PC-3 (cell line): ENCODE measurements at places on chromosomes 1 and 21. TPM values are rescaled to one million over a fixed set of nuclear protein-coding genes. Genes with fewer than 3 reads are reported as not detected.

DNA sequence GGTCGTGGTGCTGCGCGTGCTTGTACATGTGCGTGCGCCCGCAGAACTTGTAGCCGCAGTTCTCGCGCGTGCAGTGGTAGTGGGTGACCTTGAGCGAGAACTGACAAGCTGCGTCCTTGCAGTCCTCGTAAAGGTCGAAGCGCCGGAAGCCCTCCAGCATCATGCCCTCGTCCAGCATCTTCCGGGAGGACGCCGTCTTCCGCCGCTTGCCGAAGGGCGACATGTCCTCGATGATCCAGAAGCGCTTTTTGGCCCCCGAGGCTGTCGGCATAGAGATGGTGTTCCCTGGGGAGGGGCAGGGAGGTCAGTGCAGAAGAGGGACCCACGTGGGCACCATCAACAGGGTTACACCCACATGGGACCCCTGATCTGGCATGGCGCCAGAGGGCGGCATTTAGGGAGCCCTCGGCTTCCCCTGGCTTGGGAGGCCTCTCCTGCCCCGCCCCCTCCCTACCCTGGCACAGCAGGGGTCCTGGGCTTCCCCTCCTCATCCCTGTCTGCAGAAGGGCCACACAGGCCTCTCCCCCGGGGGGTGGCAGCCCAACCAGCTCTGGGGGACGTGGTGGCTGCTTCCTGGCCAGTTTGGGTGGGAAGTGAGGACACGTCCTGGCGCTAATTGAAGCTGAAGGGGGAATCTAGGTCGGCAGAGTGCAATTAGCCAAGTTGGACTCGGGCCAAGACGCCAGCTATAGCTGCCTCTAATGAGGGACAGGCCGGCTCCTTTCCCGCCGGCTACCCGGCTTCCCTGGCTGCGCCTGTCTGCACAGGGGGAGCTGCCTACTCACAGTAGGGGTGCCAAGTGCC lies 156.5 kb downstream of the CASZ1 start:
- H3K27me3 ChIP-seq: no peaks in the 10 kb centered on the region
- H3K4me3 ChIP-seq: no peak overlapping the region
- H3K4me1 ChIP-seq: peaks cover 15% of the 10 kb centered on the region
- DNase-seq: no peak
- H3K36me3 ChIP-seq: no peaks in the 10 kb centered on the region

- H3K27ac ChIP-seq: no peak overlapping the region
- no peaks in the 10 kb centered on the region for H3K36me3 ChIP-seq
- DNase-seq: no peak
- no peak overlapping the region for H3K4me3 ChIP-seq
- H3K27me3 ChIP-seq: peaks cover 86% of the 10 kb centered on the region
Observed at GRCh38 chr1:4121293-4121684, 221.2 kb upstream of the C1orf174 start.

DNA sequence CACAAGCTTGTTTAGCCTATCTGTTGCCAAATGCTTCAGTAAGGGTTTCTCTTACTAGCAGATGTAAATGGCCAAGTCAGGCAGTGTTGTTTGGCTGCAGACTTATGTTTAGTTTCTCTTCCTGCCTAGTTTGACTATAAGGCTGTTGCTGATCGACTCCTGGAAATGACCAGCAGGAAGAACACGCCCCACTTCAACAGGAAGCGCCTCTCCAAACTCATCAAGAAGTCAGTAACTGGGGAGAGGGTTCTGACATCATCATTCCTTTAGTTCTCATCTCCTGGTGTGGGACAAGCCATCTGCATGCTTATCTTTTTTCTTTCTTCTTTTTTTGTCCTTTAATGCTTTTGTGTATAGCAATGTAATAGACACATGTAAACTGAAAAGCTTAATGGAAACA lies 25.1 kb downstream of the RRP1B start:
- no peak for DNase-seq
- no peak overlapping the region for H3K4me3 ChIP-seq
- no peaks in the 10 kb centered on the region for H3K27me3 ChIP-seq
- H3K27ac ChIP-seq: no peak overlapping the region

GRCh38 chr1:204588826-204589225 lies 72.6 kb downstream of the MDM4 start:
- peaks cover 41% of the 10 kb centered on the region for H3K4me1 ChIP-seq
- H3K36me3 ChIP-seq: no peaks in the 10 kb centered on the region
- no peaks in the 10 kb centered on the region for H3K27me3 ChIP-seq

DNA sequence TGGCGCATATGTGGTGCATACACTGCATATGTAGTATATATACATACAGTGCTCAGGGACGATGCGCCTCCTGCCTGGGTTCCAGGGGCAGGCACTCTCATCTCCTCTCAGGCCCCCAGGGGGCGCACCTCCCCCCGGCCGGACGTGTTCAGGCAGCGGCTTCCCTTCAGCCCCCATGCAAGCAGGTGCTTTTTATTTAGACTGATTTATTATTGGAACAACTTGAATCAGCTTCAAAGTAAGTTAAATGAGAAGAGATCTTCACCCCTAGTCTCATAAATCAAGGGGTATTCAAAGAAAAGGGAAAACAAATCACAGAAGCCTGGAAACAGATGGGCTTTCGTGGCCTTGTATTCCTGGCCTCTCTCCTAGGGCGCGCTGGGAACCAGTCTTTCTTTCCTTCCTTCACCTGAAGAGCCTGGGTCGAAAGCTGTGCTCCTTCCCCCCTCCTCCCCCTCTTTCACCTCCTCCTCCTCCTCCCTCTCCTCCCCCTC lies 64.6 kb downstream of the UBIAD1 start:
- H3K36me3 ChIP-seq: no peaks in the 10 kb centered on the region; the same call in 1 of the 2 replicates
- no peak overlapping the region for H3K4me3 ChIP-seq
- no peaks in the 10 kb centered on the region for H3K4me1 ChIP-seq
- peaks cover 5% of the 10 kb centered on the region; the same call in 1 of the 2 replicates for H3K27me3 ChIP-seq

DNA sequence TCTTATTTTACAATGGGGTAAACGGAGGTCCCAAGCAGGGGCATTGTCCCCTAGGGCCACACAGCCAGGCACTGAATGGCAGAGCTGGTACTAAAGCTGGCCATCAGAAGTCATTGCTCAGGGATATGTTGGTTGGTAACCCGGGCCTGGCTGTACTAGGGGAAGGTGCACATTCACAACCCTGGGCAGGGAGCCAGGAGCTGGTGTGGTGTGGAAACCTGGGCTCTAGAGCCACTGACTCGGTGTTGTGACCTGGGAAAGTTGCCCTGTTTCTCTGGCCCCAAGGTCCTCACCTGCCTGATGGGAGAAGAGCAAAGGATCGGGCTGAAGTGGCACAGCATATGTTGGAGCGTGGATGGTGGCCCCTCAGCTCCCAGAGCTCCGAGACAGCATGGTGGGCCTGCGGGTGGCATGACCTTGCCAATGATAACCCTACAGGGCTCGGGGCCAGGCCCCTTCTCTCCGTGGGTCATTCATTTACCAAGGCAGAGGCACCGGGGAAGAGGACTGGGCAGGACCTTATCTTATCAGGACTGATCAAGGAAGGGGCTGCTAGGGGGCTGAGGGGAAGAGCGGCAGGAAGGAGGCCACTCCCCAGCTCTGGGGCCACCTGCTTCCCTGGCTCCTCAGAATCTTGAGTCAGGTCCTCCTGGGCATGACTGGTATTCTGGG lies 274.1 kb downstream of the TRABD2B start:
- no peak overlapping the region for H3K27ac ChIP-seq
- no peaks in the 10 kb centered on the region for H3K36me3 ChIP-seq
- no peaks in the 10 kb centered on the region for H3K4me1 ChIP-seq
- DNase-seq: no peak

- H3K36me3 ChIP-seq: no peaks in the 10 kb centered on the region
- peaks cover 16% of the 10 kb centered on the region for H3K27me3 ChIP-seq
- DNase-seq: no peak
- H3K27ac ChIP-seq: no peak overlapping the region
- H3K4me1 ChIP-seq: no peaks in the 10 kb centered on the region
Observed at GRCh38 chr1:166031932-166032571, 134.7 kb downstream of the FAM78B start.

- H3K36me3 ChIP-seq: no peaks in the 10 kb centered on the region
- H3K4me3 ChIP-seq: no peak overlapping the region
- DNase-seq: peak; percentile 57
- no peak overlapping the region for H3K27ac ChIP-seq
- no peaks in the 10 kb centered on the region for H3K27me3 ChIP-seq
- H3K4me1 ChIP-seq: peaks cover 24% of the 10 kb centered on the region
Observed at GRCh38 chr1:209746451-209747165, 9.2 kb upstream of the TRAF3IP3 start.

- no peaks in the 10 kb centered on the region for H3K4me1 ChIP-seq
- H3K27me3 ChIP-seq: no peaks in the 10 kb centered on the region
- H3K4me3 ChIP-seq: no peak overlapping the region
- no peak for DNase-seq
- no peak overlapping the region for H3K27ac ChIP-seq
- H3K36me3 ChIP-seq: no peaks in the 10 kb centered on the region
Observed at GRCh38 chr1:57532299-57532698, 108.4 kb upstream of the DAB1 start.

DNA sequence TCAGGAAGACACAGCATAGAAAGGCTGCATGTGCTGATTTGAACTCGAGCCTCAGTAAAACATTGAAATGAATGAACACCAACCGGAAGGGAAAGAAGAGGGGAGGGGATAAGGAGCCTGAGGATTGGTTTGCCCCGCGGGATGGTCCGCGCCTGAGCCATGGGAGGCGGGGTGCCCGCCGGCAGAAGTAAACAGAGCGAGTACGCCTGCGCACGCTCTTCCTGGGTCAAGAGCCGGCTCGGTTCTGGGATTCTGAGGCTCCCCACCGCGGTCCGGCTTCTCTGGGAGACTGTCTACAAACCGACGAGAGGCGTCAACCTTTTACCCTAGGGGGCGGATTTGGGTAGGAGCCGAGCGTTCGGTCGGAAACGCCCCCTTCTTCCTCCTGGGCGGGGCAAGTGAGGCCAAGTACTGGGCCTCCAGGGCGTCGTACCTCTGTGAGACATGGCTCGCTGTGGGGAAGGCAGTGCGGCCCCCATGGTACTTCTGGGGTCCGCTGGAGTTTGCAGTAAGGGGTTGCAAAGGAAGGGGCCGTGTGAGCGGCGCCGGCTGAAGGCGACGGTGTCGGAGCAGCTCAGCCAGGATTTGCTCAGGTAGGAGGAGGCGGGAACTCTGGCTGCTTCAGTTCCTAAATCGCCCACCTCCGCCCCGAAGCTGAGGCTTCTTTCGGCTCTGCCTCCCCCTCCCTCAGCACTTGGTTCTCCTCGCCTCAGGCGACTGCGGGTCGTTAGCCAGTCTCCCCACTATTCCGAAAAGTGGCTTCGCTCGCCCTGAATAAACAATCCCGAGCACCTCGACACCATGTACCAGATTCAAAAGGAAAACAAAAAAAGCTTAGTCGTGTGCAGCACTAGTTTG lies at the start of gene BTBD8:
TSS of gene BTBD8 (plus strand) at position 218 of the 858 bp plus-strand sequence. CDS start at position 445, 227 bp downstream.
- H3K27ac ChIP-seq: no peak within 1 kb of the TSS; the same call in 1 of the 2 replicates
- DNase-seq: peak; percentile 75
- no peaks in the 10 kb centered on the region for H3K36me3 ChIP-seq
- peak within 1 kb of the TSS; percentile 80 for H3K4me3 ChIP-seq
- no peaks in the 10 kb centered on the region for H3K4me1 ChIP-seq

- no peaks in the 10 kb centered on the region for H3K27me3 ChIP-seq
- H3K4me1 ChIP-seq: peaks cover 59% of the 10 kb centered on the region
- H3K36me3 ChIP-seq: no peaks in the 10 kb centered on the region
- peak overlapping the region; percentile 90 for H3K4me3 ChIP-seq
- peak; percentile 76 for DNase-seq
- peak overlapping the region; percentile 89 for H3K27ac ChIP-seq
Observed at GRCh38 chr1:58814251-58815068, 30.6 kb upstream of the JUN start.

GRCh38 chr1:208357644-208358507 lies 113.7 kb upstream of the PLXNA2 start:
- H3K4me3 ChIP-seq: no peak overlapping the region
- H3K27ac ChIP-seq: no peak overlapping the region
- no peaks in the 10 kb centered on the region for H3K4me1 ChIP-seq
- H3K36me3 ChIP-seq: no peaks in the 10 kb centered on the region
- no peak for DNase-seq
- H3K27me3 ChIP-seq: peaks cover 9% of the 10 kb centered on the region; the same call in 1 of the 2 replicates

GRCh38 chr1:238350471-238350870 lies 459.7 kb upstream of the ZP4 start:
- H3K27me3 ChIP-seq: no peaks in the 10 kb centered on the region
- H3K4me1 ChIP-seq: no peaks in the 10 kb centered on the region
- no peak overlapping the region for H3K4me3 ChIP-seq
- no peak for DNase-seq

GRCh38 chr1:177505905-177506590 lies 335.3 kb downstream of the BRINP2 start:
- peak overlapping the region; percentile 26; the same call in 1 of the 2 replicates for H3K27ac ChIP-seq
- no peaks in the 10 kb centered on the region for H3K27me3 ChIP-seq
- peak; percentile 71 for DNase-seq
- H3K4me3 ChIP-seq: no peak overlapping the region

DNA sequence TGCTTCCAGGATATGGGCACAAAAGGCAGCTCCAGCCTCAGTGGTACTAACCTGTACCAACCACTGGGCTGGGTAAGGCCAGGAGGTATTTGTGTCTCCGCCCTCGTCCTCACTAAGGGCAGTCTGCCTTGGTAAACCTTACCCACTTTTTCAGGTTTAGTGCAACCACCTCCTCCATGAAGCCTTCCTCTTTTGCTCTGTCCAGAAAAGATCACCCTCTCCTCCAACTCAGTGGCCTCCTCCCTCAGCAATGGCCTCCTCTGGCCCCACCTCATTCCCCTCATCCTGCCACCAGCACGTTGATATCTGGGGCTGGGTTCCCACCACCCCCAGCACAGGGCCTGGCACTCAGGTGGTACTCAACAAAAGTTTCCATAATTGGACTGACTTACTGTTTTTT lies 161.5 kb downstream of the GRIK3 start:
- no peak overlapping the region for H3K27ac ChIP-seq
- no peak for DNase-seq
- peaks cover 8% of the 10 kb centered on the region; the same call in 1 of the 2 replicates for H3K27me3 ChIP-seq
- no peak overlapping the region for H3K4me3 ChIP-seq

- H3K36me3 ChIP-seq: no peaks in the 10 kb centered on the region
- H3K27me3 ChIP-seq: no peaks in the 10 kb centered on the region
- H3K4me3 ChIP-seq: no peak overlapping the region
- H3K27ac ChIP-seq: no peak overlapping the region
- H3K4me1 ChIP-seq: no peaks in the 10 kb centered on the region
Observed at GRCh38 chr1:56249234-56249633, 330.1 kb downstream of the PLPP3 start.

- H3K4me3 ChIP-seq: no peak overlapping the region
- DNase-seq: no peak
- H3K27ac ChIP-seq: no peak overlapping the region
- no peaks in the 10 kb centered on the region for H3K27me3 ChIP-seq
- H3K4me1 ChIP-seq: peaks cover 23% of the 10 kb centered on the region
Observed at GRCh38 chr1:31952825-31953220, 14.7 kb upstream of the PTP4A2 start.

The ESPN gene
- 11.1 and 14.1 TPM in 2 replicates for total RNA-seq

The CA6 gene
- 0.18 TPM in 1 of 2 replicates, not detected in the other for total RNA-seq

The YIPF1 gene
- total RNA-seq: 21.1 and 22.7 TPM in 2 replicates

The SPRR2F gene
- not detected in 2 replicates for total RNA-seq

The SCAF4 gene
- 11.2 and 18.2 TPM in 2 replicates for total RNA-seq

The RAP1GAP gene
- 12.1 and 12.3 TPM in 2 replicates for total RNA-seq

The KLHDC8A gene
- total RNA-seq: not detected in 2 replicates

The S100A7 gene
- not detected in 2 replicates for total RNA-seq

The CD52 gene
- not detected in 2 replicates for total RNA-seq

The CRTC2 gene
- total RNA-seq: 17.6 and 21.0 TPM in 2 replicates

The CAMK1G gene
- not detected in 2 replicates for total RNA-seq

The VCAM1 gene
- total RNA-seq: not detected in 2 replicates
